HT-29 (cell line): ENCODE measurements at places on chromosomes 2 and 18.

DNA sequence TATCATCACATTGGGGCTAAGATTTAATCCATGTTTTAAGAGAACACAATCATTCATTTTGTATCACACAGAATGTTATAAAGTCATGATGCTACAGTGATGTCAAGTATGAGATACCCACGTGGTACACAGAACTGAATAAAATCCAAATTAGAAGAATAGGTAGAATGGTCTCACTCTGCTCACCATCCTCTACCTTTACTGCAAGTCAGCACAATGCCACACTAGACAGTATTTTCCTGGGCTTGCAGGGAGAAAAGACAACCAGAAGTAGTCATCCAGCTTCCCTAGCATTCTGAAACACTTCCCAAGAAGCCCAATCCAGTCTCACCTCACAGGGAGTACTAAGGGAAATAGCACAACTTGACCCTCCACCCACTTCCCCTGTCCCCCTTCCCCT, 856.2 kb upstream of the NRXN1 start:
- DNase-seq, result no peak

DNA sequence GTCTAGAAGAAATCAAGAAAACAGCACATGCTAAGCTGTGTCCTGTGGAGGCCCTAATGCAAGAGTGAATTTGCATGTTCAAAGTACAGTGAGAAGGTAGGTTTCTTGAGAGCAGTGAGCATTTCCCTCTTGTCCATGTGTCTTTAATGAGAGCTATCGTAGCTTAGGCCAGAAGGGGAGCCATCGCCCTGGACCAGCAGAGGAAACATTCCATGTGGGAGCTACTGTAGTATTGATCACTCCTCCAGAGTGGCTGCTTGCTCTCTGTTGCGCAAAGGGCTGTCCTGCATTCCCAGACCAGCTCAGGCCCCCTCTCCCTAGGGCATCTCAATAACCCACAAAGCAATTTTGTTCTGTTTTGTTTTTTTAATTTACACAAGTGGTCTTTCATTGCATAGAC, 950.1 kb downstream of the CNTNAP5 start:
- no peak for DNase-seq

GRCh38 chr2:29063646-29064345, 10.5 kb downstream of the PCARE start:
- DNase-seq, result no peak

GRCh38 chr2:42854207-42854818, 61.9 kb upstream of the HAAO start:
- no peak for DNase-seq

GRCh38 chr2:215365184-215365658, 53.4 kb downstream of the ATIC start:
- no peak for DNase-seq

DNA sequence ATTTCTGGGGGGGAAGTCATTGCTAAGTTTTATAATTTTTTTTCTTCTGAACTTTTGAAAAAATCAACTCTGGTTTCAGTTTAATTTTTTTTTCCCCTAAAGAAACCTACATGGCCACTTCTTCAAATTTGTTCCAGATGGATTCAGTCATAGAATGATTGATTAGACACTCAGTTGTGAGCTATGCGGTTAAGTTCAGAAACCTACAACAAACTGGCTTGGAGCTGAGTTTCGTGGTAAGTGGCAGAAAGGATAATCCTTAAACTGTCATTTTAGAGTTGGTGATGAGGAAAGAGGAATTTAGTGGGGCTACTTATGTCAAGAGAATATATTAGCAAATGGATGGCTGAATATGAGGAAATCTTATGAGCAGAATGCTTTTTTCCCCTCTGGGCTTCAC, 23.7 kb downstream of the EFEMP1 start:
- DNase-seq, result no peak

DNA sequence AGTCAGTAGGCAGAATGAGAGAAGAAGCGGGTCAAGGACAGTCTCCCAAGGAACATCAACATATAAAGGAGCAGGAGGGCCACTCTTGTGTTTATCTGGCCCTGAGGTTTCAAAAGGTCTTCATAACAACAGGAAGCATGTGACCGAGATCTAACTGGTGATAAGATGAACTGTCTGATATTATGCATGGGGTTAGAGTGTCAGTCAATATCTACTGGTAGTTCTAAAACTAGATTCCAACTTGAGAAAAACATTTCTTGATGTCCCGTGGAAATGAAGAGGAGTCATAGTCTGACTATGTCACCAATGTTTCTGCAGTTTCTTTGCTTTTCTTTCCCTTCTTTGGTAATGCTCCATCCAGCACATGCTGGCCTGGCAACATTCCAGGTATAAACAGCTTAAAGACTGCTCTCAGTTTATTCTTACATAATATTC, 77.5 kb upstream of the ITPRID2 start:
- peak; percentile 23 for DNase-seq

- no peak for DNase-seq
These were observed 67.2 kb upstream of the SMAD7 start for GRCh38 chr18:49017813-49018553.

DNA sequence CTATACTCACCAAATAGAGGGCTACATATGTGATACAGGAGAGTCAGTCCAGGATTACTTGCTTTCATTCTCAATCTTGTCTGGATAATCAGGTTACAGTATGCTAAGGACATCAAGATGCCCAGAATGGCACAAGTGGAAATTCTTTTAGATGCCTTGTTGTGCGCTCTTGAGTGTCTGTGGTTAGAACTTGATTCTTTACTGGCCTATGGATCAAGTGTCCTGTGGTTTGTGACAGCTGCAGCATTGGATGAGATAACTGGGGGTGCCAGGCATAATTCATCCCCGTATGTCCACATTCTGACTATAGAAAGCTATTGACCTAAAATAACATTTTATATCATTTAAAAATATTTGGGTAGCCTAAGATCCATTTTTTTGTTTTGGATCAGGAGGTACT, 40.1 kb downstream of the CDC42EP3 start:
- DNase-seq, result no peak
